ENCODE measurements at places on chromosomes 3 and 15. TPM values are rescaled to one million over a fixed set of nuclear protein-coding genes. Genes with fewer than 3 reads are reported as not detected.

The GAP43 gene
- total RNA-seq = 2.1 TPM

DNA sequence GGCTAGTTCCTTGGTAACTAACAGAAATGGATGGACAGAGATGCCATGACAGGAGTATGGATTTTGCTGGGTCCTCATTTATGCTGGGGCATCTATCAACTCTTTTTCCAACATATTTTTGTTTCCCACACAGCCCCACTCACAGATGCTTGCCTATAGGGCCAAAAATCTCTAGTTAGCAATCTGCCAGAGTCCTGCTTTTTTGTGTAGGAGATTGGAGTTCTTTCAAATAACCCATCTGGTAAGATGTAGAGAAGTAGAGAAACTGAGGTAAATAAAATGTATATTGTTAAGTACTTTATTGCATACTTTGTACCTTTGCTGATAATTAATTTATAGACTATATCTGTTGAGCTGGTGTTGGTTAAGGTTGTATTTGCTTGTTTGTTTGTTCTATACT is 456.5 kb upstream of the GOLIM4 start:
- DNase-seq = no peak
- H3K27ac ChIP-seq = no peak overlapping the region
- no peaks in the 10 kb centered on the region for H3K36me3 ChIP-seq
- no peaks in the 10 kb centered on the region for H3K27me3 ChIP-seq

DNA sequence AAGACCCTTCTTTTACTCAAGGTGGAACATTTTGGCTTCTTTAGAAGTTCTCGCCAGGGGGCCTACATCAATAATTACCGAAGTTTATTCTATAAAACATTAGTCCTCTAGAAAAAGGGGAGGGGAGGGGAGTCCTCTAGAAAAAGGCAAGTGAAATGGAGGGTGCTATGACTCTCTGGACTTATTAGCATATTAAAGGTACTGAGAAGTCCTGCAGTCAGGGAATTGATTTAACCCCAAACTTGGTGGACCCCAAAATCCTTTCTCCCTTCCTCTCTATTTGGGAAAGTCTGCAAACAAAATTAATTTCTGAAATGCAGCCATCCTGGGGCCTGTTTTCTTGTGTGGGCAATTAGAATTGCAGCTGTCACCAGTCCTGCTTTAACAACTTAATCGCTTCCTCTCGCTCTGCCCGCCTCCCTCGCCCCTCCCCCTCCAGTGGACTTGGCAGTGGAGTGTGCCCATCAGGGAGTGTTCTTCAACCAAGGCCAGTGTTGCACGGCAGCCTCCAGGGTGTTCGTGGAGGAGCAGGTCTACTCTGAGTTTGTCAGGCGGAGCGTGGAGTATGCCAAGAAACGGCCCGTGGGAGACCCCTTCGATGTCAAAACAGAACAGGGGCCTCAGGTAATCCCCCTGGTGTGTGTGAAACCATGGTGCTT is 18.9 kb upstream of the LRRK1 start:
- H3K27me3 ChIP-seq = no peaks in the 10 kb centered on the region
- no peak for DNase-seq
- H3K36me3 ChIP-seq = no peaks in the 10 kb centered on the region
- no peak overlapping the region for H3K4me3 ChIP-seq

The OCA2 gene
- total RNA-seq = not detected

The GCNT3 gene
- 0.72 TPM for total RNA-seq

DNA sequence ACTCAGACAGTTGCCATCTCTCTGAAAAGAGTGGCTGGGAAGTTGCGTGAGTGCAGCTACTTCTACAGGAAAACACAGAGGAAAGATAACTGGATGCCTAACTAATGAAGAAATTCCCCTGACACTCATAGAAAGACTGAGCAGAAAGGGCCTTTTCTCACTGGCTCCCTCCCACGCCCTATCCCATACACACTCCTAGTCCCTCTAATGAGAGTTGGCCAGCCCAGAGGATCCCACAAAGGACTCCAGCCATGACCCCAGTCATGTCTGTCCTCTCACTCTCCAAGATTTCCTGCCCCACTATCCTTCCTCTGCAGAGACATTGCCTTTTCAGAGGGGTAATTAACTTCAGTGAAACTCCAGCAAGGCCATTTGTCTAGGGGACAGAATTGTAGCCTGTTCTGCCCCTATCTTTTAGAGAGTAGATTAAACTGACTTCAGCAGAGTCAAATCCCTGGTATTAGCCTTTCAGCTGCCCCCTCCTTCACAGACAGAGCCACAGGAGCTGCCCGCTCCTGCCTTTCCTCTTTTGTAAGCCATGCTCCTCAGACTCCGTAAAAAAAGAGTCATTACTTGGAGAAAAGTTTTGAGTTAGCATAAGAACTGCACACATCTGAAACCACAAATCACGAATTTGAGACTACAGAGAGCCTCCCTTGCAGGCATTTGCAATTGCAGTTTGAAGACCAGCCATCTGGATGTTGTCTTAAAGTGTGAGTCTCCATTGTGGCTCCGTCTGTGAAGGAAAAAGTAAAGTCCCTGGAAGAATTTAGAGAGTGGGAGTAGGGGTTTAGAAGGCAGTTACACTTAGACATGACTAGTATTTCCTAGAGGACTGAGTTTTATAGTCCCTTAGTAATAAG is 129.1 kb upstream of the SEMA6D start:
- peaks cover 20% of the 10 kb centered on the region for H3K4me1 ChIP-seq
- no peak overlapping the region for H3K4me3 ChIP-seq

- no peaks in the 10 kb centered on the region for H3K4me1 ChIP-seq
- H3K27ac ChIP-seq = no peak overlapping the region
Observed at GRCh38 chr15:96514607-96515285, 184.2 kb downstream of the NR2F2 start.

GRCh38 chr15:78193731-78194567 is 40.4 kb downstream of the ACSBG1 start:
- H3K4me1 ChIP-seq = no peaks in the 10 kb centered on the region
- no peaks in the 10 kb centered on the region for H3K36me3 ChIP-seq
- peaks cover 16% of the 10 kb centered on the region for H3K27me3 ChIP-seq
- no peak overlapping the region for H3K4me3 ChIP-seq
- no peak overlapping the region for H3K27ac ChIP-seq

DNA sequence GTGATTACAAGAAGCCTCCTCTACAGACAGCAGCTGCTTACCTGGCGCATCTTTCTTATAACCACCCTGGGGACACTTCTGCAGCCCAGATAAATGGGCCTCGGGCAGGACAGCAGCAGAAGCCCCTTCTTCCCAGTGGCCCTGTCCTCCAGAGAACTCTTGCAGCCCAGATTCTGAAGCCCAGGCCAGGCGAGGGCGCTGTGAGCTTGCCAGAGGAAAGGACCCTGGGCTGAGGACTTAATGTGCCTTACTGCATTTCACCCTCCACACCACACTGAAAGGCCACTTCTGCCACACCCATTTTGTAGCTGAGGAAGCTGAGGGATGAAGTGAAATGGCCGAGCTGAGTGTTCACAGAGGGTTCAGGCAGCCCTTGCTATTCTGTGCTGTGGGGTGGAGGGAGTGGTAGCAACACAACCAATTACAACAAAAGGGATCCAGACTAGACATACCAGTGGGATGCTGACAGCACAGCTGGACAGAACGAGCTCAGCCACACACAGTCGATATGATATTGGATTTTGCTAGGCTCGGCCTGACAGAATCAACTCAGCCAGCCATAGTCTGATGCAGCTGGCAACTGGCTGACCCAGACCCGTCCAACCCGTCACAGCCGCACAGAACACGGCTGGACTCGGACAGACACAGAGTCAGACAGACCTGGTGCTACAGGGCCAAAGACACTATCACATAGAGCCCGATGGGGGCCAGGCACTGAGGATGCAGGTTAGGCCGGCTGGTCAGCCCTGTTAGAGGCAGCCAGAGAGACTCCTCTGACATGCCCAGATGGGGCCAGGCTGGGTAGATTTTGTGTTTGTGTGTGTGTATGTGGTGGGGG is 7.3 kb downstream of the ACOX2 start:
- H3K27ac ChIP-seq = no peak overlapping the region
- H3K4me3 ChIP-seq = no peak overlapping the region
- no peaks in the 10 kb centered on the region for H3K27me3 ChIP-seq
- H3K36me3 ChIP-seq = peaks cover 5% of the 10 kb centered on the region
- H3K4me1 ChIP-seq = peaks cover 12% of the 10 kb centered on the region

GRCh38 chr3:157113832-157114505 is 46.0 kb downstream of the CCNL1 start:
- DNase-seq = no peak
- no peaks in the 10 kb centered on the region for H3K36me3 ChIP-seq
- H3K4me1 ChIP-seq = no peaks in the 10 kb centered on the region
- no peak overlapping the region for H3K27ac ChIP-seq
- H3K4me3 ChIP-seq = no peak overlapping the region
- H3K27me3 ChIP-seq = no peaks in the 10 kb centered on the region

GRCh38 chr3:66413151-66413751 is 87.6 kb downstream of the LRIG1 start:
- no peaks in the 10 kb centered on the region for H3K27me3 ChIP-seq
- H3K4me1 ChIP-seq = peaks cover 25% of the 10 kb centered on the region
- peak overlapping the region; percentile 14 for H3K4me3 ChIP-seq
- H3K27ac ChIP-seq = peak overlapping the region; percentile 90

GRCh38 chr15:57505949-57506391 is 85.7 kb upstream of the MYZAP start:
- no peak overlapping the region for H3K4me3 ChIP-seq
- no peak overlapping the region for H3K27ac ChIP-seq
- no peaks in the 10 kb centered on the region for H3K27me3 ChIP-seq
- H3K36me3 ChIP-seq = no peaks in the 10 kb centered on the region

DNA sequence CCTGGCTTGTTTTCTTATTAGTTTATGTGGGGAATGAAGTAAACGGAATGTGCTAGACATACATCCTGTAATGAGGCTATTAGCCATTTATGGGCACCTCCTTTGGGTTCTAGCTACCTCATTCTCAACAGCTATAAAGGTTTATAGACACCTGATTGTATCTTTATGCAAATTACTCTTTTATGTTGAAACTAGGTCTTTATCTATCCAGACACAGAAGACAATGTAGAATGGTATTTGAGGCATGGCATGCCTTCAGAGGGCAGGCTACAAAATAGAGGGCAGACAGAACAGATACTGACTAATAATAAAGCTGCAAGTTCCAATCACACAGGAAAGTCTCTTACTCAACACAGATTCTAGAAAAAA is 27.1 kb downstream of the TBC1D2B start:
- no peak for DNase-seq
- H3K36me3 ChIP-seq = peaks cover 16% of the 10 kb centered on the region
- no peaks in the 10 kb centered on the region for H3K27me3 ChIP-seq
- no peak overlapping the region for H3K4me3 ChIP-seq
- peak overlapping the region; percentile 70 for H3K27ac ChIP-seq
- H3K4me1 ChIP-seq = peaks cover 50% of the 10 kb centered on the region

The FAM174B gene
- total RNA-seq = 5.1 TPM

DNA sequence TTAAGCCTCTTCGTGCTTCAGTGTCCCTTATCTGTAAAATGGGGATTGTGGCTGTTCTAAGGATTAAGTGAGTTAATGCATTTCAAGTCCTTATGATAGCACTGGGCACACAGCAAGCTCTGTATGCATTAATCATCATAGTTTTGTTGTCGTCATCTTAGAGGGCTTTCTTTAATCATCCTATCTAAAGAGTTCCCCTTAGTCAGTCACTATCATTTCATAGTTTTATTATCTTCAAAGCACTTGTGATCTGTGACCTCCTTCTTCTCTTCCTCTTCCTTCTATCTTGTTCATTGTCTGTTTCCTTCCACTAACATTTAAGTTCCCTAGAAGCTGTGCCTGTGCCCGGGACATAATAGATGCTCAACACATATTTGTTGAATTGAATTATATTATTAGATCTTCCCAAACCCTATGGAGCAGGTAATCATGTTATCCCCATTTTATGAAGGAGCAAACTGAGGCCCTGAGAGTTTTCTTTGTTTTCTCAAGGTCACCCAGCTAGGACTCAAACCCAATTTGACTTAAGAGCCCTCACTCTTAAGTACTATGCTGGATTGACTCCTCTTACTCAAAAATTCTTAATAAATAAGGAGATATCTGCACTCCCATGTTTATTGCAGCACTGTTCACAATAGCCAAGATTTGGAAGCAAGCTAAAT is 24.1 kb downstream of the DUOX2 start:
- H3K4me3 ChIP-seq = no peak overlapping the region
- H3K27me3 ChIP-seq = peaks cover 29% of the 10 kb centered on the region
- H3K36me3 ChIP-seq = no peaks in the 10 kb centered on the region
- peaks cover 23% of the 10 kb centered on the region for H3K4me1 ChIP-seq

The IQCF5 gene
- not detected for total RNA-seq

DNA sequence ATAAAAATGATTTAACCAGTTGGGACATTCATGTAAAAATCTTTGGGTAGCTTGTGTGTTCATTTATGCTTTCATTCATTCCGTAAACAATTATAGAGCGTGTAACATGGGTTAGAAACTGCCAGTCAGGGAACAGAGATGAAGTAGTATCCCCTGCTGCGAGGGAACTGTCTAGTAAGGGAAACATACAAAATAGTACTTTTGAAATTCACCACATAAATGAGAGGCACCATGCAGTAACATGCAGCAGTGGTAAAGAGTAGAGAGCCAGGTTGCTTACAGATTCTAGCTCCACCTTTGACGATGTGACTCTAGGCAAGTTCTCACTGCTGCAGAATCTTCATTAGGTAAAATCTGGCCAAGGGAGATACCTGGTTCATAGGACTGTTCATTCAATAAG is 938 bp downstream of the DZIP3 start:
- H3K36me3 ChIP-seq = no peaks in the 10 kb centered on the region
- H3K27me3 ChIP-seq = no peaks in the 10 kb centered on the region
- H3K4me3 ChIP-seq = peak overlapping the region; percentile 98
- DNase-seq = peak; percentile 53
- peak overlapping the region; percentile 98 for H3K27ac ChIP-seq

All from osteoblast (primary cell).